Muscle of leg (tissue), 16 donors: ENCODE measurements at places on chromosomes 2 and 18.

GRCh38 chr18:417495-417894 lies 83.0 kb downstream of the COLEC12 start:
- peak; percentile 89 for DNase-seq

- no peak for DNase-seq
Measured at GRCh38 chr2:178391701-178392100, 59.3 kb downstream of the PRKRA start.

- no peak for DNase-seq
Measured at GRCh38 chr18:37471637-37472036, 94.0 kb downstream of the CELF4 start.

GRCh38 chr2:48471048-48471474 lies 58.9 kb upstream of the STON1 start:
- DNase-seq: peak; percentile 87

DNA sequence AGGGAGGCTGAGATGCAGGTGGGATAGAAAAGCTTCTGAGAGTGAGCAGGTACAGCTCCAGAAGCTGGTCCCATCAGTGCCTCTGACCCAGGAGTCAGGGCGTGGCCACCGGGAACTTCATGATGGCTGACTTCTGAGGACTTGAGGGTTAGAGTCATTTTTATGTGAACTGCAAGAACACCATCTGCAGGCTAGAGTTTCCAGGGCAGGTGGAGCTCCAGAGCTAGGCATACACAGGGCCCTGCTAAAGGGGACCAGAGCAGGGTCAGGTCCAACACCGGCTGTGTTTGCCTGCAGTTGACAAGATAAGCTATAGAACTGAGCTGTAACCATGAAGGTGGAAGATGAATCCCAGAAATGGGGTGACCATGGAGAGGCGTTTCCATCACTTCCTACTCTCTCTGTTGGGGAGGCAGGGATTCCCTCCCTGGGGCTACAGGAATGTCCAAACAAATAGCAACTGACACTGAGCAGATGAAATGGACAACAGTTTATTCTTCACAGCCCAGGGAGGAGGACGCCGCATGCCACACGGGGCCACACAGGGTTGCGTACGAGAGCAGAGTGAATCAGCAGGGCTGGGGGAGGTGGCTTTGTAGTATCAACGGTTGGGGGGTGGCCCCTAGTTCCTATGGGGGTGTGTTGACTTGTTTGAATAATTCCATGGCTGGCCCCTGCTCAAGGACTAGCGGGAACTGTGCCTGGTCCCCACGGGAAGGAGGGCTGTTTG lies 77.6 kb upstream of the ZNF516 start:
- no peak for DNase-seq

DNA sequence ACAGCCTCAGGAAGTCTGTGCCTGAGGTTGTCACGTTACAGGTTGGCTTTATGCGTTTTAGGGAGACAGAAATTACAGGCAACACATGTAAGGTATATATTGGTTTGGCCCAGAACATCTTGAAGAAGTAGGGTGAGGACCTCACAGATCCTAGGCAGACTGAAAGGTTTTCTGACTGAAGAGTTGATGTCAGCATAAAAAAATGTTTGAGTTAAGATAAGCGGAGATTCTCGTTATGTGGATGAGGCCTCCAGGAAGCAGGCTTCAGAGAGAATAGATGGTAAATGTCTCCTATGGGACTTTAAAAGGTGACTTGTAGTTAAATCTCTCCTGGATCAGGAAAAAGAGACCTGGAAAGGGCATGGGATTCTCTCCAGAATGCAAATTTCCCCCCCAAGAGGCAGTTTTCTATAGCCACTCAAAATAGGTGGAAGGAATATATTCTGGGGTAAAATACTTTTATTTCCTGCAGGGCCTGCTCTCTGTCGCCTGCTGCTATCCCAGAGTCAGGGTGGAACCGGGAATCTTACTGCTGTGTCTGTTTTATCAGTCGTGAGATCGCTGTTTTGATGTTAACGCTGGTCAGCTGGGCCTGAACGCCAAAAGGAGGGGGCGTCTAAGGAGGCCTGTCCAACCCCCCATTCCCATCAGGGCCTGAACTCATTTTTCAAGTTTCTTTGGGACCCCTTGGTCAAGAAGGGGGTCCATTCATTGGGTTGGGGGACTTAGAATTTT lies 171.1 kb downstream of the HDAC4 start:
- DNase-seq: no peak

GRCh38 chr2:113822087-113822815 lies 65.8 kb upstream of the SLC35F5 start:
- DNase-seq: no peak

DNA sequence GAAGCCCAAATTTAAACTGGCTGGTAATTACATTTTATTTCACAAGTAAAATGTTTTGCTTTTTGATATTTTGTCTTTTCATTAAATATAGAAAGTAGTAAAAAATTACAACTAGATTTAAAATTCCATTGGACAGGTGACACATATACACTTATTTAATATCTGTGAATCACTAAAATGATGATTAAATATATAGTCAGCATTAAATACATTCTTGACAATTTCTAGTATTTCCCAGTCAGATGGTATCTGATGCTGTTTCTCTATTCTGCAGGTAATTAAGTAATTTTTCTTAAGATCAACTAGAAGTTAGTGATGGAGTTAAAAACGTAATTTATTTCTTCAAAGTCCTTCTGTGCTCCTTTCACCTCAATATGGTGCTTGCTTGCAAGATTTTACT lies 237.8 kb downstream of the LRRTM4 start:
- no peak for DNase-seq

DNA sequence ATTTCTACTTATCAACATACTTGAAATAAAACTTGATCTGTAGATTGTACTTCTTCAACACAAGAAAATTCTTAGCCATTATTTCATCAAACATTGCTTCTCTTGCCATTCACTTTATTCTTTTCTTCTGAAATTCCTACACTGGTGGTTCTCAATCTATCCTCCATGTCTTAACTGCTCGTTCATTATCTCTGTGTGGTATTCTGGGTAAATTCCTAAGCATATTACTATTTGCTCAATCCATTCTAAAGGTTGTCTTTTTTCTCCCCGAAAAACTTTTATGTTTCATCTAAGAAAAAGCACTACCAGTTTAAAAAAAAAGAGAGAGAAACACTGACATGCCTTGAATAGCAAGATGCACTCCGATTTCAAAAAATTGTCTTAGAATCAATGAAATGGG lies 18.0 kb downstream of the SP3 start:
- DNase-seq: no peak

DNA sequence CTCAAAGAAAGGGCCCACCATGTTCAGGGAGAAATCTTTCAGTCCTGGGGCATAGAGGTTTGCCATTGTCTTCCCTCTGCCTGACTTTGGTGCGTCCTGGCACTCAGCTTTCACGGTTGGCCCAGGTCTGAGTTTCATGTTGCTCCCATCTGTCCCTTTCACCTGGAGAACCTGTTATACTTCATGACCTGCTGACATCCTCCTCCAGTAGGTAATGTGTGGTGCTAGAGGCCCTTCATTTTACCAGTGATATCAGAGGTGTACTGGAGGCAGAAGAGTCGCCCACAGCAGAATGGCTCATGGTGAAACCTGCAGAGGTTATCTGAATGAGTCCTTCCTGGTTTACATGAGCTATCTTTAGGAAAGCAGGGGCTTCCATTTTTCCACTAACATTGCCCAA lies 128.8 kb upstream of the DLX2 start:
- no peak for DNase-seq

DNA sequence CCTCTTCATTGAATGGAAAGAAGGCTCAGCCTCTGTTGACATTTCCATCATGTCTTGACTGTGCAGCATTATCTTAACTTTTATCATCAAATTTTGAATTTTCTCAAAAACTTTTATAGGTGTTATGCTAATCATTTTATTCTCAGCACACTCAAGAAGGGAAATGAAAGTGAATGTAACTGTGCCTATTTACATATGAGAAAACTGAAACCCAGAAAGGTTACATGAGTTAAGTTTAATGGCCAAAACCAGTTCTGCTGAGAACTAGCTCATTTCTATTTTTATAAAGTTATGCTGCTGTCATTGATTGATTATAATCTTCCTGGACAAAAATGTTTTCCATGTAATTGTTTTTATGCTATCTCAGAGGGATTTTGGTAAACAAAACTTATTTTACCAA lies 618.8 kb upstream of the NRXN1 start:
- DNase-seq: no peak

DNA sequence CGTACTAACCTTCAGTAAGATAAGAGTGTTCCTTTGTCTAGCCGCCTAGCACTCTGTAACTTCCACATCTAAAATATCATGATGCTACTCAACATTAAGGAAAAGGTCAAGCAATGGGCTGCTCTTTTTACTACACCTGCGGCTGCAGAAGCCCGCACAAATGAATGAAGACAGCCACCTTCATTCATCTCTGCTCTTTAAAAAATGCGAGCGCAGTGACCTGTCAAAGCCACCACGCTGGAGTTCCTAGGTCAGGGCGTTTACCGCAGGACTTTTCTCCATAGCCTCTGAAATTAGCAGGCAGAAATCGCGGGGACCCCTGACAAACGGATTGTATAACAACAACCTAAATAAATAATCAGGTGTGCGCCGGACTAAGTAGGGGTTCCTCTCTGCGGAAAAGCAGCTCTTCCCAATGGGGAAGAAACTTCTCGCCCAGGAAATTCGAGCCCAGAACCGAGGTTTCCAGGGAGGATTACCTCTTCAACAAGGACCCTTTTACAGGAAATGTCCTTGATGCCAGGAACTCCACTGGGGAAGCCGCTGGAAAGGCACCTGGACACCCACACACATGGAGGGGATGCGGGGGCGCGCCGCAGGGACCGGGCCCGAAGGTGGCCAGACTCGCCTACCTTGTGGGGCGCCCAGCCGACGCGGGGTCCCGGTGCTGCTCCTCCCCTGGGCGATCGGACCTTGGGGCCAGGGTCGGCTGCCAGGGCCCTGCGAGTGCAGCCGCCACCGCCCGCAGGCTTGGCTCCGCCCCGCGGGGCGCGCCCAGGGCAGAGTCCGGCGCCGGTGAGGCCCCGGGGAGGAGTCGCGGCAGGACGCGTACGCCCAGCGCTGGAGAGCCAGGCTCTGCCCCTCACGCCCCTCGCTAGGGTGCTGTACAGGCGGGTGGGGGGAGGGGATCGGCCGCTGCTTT lies at the start of gene CCDC68:
CCDC68 (minus strand) TSS at position 758 of the 922 bp plus-strand sequence. CDS start 16,670 bp downstream, outside the sequence.
- DNase-seq: no peak

GRCh38 chr2:48199070-48199469 lies 292.8 kb upstream of the FBXO11 start:
- DNase-seq: no peak

- no peak for DNase-seq
Measured at GRCh38 chr2:98580656-98581284, 27.5 kb downstream of the COA5 start.

DNA sequence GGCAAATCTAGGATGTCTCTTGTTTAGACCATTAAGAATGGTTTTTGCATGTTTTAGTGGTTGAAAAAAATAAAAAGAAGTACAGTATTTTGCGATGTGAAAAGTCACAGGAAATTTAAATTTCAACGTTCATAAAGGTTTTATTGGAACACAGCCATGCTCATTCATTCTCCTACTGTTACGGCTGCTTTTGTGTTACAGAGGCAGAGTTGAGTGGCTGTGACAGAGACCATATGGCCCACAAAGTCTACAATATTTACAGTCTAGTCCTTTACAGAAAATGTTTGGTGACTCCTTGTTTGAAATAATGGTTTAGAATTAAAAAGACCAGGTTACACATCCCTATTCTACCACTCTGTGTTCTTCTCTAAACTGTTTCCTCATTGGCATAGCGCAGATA lies 48.1 kb downstream of the MYOM1 start:
- DNase-seq: no peak

GRCh38 chr2:224947566-224947965 lies 94.7 kb downstream of the DOCK10 start:
- DNase-seq: no peak

- no peak for DNase-seq
Measured at GRCh38 chr2:44954889-44955592, 13.5 kb downstream of the SIX3 start.
